ENCODE measurements at places on chromosomes 7 and 10.

DNA sequence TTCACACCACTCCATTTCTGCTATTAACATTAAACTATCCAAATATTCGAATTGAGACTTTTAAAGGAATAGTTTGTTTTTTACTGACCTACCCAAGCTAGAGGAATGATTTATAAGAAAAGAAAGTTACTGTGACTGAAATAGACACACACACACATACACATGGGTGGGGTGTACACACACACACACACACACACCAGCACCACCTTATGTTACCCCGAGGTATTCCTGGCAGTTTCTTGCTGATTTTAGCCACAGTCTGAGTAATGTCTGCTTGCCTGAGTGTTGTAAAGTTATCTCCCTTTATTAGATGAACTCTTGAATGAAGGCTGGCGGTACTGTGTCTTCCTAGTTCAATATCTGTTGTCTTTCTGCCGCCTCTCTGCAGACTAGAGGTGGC, 91.3 kb upstream of the PRKG1 start:
- DNase-seq = no peak

DNA sequence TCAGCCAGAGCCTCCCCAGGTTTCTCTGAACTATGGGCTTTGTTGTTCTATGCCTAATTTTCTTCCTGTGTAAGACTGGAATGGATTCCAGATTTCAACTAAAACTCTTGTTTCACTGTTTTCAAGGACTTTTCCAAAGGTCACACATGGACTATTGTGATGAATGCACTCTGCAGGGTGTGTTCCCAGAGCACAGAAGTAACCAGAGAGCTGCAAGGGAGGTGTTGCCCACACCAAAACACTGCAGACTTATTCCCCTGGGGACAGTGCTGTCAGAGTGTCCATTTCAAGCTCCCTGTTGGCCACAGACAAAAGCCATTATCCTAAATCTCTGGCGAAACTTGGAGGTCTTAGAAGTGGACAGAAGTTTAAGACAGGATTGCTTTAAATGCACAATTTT, 231.6 kb downstream of the TRIL start:
- no peak for DNase-seq

GRCh38 chr7:36468370-36469101, 78.9 kb downstream of the ANLN start:
- no peak for DNase-seq

GRCh38 chr7:135943134-135943879, 33.9 kb downstream of the MTPN start:
- no peak for DNase-seq

DNA sequence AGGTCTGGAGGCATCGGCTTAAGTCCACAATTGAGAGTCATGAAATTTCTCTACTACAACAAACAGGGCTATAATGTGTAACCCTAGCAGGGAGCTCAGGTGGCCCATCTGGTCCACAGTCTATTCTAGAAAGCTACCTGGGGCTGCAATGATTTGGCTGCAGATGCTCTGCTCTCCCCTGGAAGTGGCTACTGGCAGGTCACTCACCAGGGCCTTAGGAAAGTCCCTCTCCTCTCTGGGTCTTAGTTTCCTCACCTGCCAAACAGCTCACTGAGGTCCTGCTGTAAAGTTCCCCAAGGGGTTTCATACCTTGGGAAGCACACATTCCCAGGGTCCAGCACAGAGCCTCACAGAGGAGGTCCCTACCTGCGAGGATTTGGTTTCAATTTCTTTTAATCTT, 2.5 kb downstream of the IGFBP3 start:
- no peak for DNase-seq

- peak; percentile 85 for DNase-seq
These were observed 46.4 kb upstream of the DPYSL4 start for GRCh38 chr10:132140167-132140925.

GRCh38 chr7:50723888-50724287, 58.8 kb downstream of the GRB10 start:
- DNase-seq = no peak

DNA sequence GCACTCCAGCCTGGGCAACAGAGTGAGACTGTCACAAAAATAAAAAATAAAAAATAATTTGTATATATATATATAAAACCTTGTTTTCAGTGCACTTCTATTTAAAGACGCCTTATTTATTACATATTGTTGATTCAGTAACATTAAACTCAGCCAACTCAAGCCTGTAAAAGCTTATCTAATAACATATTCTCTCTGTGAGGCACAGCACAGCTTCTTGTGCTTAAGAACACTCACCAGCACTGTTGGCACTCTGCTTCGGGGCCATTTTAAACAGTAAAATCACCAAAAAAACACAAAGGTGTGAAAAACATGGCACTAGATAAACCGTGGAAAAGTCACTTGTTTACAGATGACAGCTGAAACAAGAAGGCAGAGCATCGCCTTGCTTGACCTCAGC, 89.0 kb upstream of the C10orf90 start:
- DNase-seq = no peak

DNA sequence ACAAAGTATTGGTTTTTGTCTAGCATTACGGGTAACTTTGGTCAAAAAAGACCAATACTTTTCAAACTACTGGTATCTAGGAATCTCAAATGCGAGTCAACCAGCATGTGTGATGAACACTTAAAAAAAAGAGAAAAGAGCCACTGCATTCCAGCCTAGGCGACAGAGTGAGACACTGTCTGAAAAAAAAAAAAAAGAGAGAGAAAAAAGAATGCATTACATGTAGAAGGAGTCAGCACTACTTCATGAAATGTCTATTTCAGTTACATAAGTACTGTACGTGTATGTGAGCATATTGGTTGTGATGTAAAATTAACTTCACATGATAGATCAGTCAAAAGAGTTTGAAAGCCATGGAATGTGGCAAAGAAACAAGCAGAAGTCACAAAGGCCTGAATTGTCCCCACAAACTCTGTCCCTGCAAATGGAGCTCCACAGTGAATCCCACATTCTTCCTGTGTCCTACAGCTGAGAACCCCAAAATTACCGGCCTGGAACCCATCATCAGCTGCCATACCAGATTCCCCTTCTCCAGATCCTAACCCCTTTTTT, 1.6 kb downstream of the DENND11 start:
- DNase-seq = no peak

DNA sequence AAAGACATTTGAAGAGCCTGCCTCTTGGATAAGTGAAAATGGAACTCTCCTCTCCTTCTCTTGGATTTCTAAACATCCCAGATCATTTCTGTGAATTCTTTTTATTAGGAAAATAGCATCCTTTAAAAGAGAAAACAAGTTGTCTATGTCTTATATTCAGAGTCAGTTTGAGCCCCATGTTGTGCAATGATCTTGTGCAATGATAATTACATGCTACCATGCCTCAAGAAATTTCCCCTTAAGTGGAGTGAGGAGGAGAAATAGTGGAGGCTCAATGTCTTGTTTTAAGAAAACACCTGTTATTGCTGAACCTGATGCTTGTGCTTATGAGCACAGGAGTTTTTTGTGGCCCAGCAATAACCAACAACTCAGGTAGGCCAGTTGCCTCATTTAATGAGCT, 103.6 kb downstream of the NPSR1 start:
- no peak for DNase-seq

- DNase-seq = no peak
These were observed 130.7 kb downstream of the NRF1 start for GRCh38 chr7:129742256-129742655.

- peak; percentile 90 for DNase-seq
These were observed 500 bp downstream of the CUL1 start for GRCh38 chr7:148699024-148699781.

- DNase-seq = peak; percentile 15
These were observed 11.3 kb downstream of the DMBT1 start for GRCh38 chr10:122571892-122572291.

DNA sequence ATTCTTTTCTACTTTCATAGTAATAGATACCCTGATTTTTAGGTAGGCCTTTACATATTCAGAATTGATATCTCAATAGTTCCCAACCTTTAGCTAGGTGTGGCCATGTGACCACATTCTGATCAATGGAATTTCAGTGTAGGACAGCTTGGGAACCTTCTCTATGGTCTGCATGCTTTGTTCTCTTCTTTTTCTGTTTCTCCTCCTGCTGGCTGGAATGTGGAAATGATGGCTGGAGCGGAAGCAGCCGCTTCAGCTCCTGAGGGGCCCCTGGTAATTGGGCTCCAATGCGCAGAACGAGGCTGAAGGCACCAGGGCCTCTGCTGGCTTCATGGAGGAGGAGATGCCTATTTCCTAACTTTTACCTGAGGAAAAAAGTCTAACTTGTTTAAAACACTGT, 152.6 kb downstream of the ZMYND11 start:
- DNase-seq = no peak

- DNase-seq = peak; percentile 91
These were observed 12.2 kb upstream of the GTPBP10 start for GRCh38 chr7:90334193-90334843.

DNA sequence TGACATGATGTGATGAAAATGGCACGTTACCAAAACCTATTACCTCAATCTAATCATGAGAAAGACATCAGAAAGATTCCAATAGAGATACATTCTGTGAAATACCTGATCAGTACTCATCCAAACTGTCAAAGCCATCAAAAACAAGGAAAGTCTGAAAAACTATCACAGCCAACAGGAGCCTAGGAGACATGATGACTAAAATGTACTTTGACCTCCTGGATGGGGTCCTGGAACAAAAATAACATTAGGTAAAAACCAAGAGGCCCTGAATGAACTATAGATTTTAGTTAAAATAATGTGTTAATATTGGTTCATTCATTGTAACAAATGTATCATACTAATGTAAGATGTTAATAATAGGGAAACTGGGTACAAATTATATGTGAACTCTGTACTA, 113.9 kb upstream of the LRGUK start:
- DNase-seq = no peak

- no peak for DNase-seq
These were observed 43.7 kb upstream of the NXPH1 start for GRCh38 chr7:8389593-8390261.

DNA sequence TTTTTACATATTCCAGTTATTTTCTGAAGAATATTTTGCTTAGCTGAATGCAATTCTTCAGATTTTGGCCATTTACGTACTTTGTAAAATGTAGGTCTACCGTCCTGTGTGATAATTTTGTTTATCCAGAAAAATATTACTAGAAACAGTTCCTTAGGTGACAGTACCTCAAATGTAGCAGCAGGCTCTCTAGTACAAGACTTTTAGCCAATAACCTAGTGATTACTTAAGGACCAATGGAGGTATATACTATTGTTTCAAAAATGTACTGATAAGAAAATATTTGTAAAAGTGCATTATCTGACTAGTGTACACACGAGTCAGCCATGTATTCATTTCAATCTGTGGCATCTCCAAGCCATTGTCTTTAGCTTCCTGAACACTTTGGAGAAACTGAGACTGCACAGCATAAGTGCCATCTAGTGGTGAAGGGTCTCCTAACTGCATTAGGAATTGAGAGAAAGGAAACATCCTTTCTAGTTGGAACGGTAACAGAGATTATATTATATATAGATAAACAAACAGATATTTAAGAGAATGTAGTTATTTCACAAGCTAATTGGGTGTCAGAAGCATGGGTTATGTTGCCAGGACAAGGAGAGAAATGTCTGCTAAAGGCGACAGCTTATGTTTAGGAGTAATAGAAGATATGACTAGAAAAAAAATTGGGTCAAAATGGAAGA, 23.7 kb downstream of the RTKN2 start:
- DNase-seq = no peak

DNA sequence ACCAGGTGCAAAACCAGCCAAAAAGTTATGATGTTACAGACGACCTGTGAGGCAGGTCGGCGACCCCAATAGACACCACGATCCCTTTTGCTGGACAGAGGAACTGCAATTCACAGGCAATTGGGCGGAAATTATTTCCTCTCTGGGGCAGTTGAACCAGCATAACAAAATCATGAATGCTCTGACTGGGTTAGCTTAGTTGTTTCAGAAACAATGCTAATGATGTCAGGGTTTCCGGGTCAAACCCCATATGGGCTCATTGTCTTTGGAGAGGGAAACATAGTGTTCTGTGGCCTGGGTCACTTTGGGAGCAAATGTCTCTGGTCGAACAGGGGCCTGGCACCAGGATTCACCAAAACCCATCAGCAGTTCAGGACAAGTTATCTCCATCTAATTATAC, 669.1 kb upstream of the NRP1 start:
- no peak for DNase-seq

- DNase-seq = no peak
These were observed 8.6 kb downstream of the SMIM30 start for GRCh38 chr7:113109718-113110117.

- no peak for DNase-seq
These were observed 497.3 kb downstream of the INHBA start for GRCh38 chr7:41205600-41205999.

GRCh38 chr10:132412316-132413192, 15.6 kb downstream of the PWWP2B start:
- no peak for DNase-seq

GRCh38 chr7:134826105-134826504, 46.7 kb downstream of the CALD1 start:
- no peak for DNase-seq

GRCh38 chr10:79112881-79113431, 44.2 kb downstream of the ZMIZ1 start:
- no peak for DNase-seq

DNA sequence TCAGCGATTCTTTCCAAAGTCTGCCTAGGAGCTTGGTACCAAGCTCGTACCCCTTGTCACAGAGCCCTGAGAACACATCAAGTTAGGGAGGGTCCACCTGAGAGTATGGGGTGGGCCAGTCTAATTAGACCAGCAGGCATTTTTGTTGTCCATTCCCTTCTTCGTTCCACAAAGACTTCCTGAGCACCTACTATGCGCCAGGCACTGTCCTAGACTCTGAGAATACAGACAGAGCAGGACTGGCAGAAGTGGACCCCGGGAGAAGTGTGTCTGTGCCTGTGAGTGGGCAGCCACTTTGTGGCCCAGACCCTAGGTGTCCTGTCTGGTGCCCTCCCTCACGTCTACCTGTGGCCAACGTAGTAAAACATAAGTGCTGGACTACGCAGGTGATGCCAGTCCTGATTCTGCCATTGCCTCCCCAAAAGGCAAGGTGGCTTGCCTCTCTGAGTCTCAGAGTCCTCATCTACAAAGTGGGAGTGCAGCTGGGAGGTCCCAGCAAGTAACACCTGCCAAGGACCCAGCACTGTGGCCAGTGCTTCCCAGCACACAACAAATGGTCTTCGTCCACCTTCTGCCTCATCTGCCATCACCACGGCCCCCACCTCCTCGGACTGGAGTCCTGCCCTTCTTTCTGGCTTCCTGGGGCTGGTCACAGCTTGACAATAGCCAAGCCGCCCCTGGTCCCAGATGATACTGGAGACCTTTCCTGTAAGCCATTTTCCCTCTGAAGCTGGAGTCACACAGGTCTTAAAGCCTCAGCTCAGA, 54.3 kb upstream of the DUSP5 start:
- peak; percentile 79 for DNase-seq

DNA sequence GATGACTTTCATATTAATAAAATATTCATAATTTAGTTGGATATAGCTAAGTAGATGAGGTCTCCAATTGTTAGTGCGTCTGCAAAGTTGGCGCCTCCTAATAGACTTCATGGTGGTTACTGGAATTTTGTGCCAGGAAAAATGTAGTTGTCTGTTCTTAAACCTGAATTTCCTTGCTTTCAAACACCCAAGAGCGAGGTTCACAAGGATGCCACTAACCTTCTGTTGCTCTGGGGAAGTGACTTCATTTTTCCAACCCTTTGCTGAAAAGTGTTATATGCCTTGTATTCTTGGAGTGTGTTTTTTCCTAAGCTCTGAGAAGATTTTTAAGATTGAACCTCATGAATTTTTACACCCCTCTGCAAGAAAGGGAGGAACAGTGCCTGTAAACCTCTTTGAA, 98.9 kb upstream of the GLCCI1 start:
- no peak for DNase-seq

- no peak for DNase-seq
These were observed 26.1 kb downstream of the KLRG2 start for GRCh38 chr7:139457153-139457946.

Measured in chondrocyte (in vitro differentiated cells).